ENCODE measurements at places on chromosomes 5 and 9.

DNA sequence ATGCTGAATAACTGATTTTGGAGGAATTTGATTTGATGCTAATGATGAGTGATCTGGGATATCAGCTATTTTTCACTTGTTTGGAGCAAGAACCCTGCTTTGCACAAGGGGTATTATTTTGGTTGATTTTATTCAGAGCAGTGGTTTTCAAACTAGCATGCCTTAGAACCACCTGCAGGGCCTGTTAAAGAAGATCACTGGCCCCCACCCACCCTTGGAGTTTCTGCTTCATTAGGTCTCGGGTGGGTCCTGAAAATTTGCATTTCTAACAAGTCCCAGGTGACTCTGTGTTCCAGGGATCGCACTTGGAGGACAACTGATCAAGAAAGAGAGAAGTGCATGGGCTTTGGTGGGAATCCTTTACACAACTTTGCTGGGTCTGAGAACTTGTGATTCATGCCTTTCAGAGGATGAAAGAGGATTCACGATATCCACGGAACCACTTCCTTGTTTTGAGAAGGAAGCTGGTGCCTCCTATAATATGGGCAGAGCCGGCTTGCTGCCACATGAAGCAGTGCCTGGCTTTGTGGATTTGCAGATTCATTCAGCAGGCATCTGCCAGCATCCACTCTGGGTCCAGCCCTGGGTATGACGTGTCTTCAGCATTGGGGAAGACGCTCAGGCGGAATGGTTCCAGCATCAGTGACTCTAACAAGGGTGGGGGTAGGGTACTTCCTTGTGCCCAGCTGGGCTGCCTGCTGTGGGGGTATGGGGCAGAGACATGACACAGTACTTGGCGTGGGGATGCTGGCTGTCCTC, 106.6 kb upstream of the PITX1 start:
- no peak for DNase-seq

- DNase-seq: no peak
Measured at GRCh38 chr9:28834156-28834555, 1260.9 kb upstream of the C9orf72 start.

DNA sequence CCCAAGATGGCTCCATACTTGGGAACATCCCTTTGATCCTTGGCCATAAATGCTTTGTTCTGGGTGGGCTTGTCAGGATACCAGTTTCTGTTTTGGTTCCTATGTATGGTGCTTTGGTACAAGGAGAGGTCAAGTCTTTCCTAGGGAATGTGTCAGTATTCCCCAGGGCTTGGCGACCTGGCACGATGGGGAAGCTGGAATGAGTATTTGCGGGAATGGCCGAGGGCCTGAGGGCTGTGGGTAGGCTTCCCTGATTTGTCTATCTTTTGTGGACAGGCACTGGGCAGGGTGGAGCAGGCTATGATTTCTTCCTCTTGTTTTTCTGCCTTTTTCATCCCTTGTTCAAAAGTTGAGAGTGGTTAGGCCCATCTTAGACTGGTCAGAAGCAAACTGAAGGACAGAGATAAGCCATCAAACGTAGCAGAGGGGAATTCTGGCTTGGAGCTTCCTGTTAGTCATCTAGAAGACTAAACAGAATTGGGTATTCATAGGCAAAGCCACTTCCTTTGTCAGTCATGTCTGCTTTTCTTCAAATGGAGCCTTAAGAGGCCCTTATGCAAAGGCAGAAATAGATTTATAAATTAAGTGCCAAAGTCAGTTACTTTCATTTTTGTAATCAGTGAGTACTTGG, 13.7 kb downstream of the DOCK2 start:
- DNase-seq: no peak

- DNase-seq: no peak
Measured at GRCh38 chr5:68193481-68194036, 22.0 kb upstream of the PIK3R1 start.

DNA sequence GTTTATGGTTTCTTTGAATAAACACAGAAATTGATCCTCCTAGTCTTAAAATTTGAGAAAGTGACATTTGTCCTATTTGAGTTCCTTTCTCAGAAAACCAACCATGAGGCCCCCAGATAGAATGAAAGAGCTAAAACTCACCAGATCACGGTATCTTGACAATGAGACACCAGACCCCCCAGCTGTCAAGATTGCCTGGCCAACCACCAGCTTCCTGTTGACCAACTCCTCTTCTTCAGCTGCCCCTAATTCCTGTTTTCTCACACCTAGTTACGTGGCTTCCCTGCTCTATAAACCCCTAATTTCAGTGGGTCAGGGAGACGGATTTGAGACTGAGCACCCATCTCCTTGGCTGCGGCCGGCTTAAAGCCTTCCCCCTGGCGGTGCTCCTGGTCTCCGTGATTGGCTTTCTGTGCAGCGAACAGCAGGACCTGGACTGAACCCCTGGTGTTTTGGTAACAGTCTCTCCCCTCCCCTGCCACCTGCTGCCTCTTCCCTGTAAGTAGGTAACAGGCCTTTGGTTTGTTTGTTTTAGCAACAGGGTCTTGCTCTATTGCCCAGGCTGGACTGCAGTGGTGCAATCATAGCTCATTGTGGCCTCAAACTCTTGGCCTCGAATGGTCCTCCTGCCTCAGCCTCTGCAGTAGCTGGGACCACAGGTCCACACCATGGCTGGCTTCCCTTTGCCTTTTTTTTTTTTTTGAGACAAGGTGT, 4.8 kb upstream of the ENTPD2 start:
- no peak for DNase-seq
